ENCODE measurements at places on chromosomes 3 and 15. TPM values are rescaled to one million over a fixed set of nuclear protein-coding genes. Genes with fewer than 3 reads are reported as not detected.

DNA sequence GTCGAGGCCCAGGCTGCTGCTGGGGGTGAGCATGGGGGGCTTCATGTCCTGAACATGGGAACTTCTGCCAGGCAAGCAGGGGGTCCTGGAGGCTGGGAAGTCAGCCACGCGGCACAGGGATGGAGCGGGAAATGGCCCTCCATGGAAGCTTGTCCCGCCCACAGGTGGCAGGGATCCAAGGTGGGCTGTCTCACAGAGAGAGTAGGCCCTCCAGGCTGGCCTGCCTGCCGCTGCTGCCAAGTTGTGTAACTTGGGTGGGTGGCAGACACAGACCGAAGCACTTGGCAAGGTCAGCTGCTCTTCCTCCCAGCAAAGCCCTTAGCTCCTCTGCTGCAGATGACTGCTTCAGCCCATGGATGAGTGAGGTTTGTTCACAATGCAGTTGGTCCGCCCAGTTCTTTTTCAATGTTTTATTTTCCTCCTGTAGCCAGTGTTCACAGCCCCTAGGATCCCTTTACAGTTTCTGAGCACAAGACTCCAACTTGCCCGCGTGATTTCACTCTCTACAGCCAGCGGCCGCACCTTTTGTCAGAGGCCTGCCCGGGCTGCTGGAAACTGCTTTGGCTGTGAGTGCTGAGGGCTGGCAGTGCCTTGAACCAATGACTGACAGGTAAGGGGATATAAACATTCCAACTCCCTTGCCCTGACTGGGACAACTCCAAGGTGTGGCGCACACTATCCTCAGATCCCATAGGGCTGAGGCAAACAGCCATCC lies 26.7 kb downstream of the HCN4 start:
- no peak for DNase-seq

The HDDC3 gene
- total RNA-seq = 11.8 TPM

GRCh38 chr3:117282566-117282965 lies 573.0 kb downstream of the TUSC7 start:
- DNase-seq = no peak

The LDHAL6B gene
- total RNA-seq = not detected

DNA sequence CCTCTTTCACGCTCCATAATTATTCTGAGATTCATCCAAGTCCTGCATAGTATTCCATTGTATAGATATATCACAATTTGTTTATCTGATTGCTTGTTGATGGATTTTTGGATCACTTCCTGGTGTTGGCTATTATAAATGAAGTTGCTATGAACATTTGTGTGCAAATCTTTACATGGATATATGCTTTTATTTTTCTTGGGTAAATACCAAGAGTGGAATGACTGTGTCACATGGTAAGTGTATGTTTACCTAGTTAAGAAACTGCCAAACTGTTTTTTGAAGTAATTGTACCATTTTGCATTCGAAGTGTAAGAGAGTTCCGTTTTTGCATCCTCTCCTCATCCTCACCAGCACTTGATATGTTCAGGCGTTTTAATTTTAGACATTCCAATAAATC lies 34.6 kb upstream of the ROPN1 start:
- DNase-seq = no peak

The LRRC34 gene
- total RNA-seq = 2.3 TPM

DNA sequence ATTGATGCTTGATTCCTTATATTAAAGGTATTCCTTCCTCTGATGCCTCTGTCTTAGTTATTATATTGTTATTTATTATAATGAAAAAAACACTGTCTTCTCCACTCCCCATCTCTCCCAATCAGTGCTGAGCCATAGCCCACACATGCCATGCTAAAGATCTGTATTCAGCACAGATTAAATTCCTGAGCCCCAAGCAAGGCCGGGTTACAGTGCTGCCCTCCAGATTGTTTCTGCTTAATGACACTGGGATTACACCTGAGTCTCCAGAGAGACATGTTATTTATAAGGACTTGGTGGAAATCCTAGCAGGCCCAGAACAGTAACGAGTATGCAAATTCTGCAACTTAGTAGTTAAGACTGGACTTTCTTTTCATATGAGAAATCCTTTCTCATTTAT lies 305.9 kb upstream of the UMPS start:
- no peak for DNase-seq

- DNase-seq = peak; percentile 74
These were observed 26.0 kb downstream of the FBXW12 start for GRCh38 chr3:48397767-48398681.

The HRG gene
- total RNA-seq = not detected

DNA sequence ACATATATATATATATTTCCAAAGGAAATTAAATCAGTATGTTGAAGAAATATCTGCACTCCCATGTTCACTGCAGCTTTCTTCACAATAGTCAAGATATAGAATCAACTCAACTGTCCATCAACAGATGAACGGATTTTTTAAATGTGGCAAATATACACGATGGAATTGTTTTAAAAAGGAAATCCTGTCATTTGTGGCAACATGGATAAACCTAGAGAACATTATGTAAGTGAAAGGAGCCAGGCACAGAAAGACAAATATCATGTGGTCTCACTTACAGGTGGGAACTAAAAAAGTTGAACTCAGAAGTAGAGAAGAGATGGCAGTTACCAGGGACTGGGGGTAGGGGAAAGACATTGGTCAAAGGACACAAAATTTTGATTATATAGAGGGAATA lies 253.7 kb downstream of the ULK4 start:
- DNase-seq = no peak

- DNase-seq = no peak
These were observed 132.9 kb upstream of the TGFBR2 start for GRCh38 chr3:30473374-30474051.

DNA sequence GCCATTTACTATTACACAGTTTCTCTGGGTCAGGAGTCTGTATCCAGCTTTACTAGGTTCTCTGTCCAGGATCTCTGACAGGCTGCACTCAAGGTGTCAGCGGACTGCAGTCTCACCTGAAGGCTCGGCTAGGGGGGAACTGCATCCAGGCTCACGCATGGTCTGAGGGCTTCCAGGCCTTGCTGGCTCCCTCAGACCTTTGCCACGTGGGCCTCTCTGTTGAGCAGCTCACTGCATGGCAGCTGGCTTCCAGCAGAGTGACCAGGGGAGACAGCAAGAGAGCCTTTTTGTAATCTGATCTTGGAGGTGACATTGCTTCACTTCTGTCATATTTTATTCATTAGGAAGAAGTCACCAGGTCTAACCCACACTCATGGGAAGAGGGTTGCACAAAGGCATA lies 152.3 kb downstream of the CACNA2D3 start:
- no peak for DNase-seq

DNA sequence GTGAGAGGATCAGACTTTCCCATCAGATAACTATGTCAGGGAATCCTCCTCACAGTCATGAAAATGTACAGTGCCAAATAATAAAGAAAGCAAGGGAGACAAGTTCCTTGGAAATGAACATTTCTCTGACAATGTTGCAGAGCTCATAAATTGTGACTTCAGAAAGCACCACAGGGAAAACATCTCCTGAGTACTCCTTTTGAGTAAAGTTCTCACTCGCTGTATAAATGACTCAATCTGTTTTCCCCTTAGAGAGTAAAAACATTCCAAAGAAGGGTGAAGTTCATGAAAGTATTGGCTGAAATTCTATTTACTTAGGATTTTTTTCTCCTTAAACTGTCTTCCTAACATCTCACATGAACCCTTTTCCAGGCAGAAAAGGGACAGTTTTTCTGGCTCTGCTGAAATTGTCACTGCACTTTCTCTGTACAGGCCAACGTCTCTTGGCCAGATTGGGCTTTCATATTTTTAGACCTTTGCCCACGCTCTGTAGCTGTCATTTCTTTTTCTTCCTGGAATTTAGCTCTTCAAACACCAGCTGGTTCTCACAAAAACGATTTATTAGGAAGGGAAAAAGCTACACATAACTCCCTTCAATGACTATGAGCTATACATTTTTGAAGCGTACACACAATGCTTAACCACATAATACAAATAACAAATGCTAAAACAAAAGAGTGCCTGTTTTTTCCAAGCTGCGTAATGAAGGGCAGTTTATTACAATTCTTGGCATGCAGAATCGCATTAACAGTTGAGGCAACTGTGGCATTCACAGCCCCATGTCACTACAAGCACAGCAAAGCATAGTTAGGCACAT lies 216.1 kb downstream of the ATP8B4 start:
- no peak for DNase-seq

The COL6A5 gene
- not detected for total RNA-seq

The CDHR4 gene
- total RNA-seq = not detected

- DNase-seq = no peak
These were observed 5.8 kb downstream of the DZIP3 start for GRCh38 chr3:108595321-108595720.

The CPA3 gene
- 1.9 TPM for total RNA-seq

DNA sequence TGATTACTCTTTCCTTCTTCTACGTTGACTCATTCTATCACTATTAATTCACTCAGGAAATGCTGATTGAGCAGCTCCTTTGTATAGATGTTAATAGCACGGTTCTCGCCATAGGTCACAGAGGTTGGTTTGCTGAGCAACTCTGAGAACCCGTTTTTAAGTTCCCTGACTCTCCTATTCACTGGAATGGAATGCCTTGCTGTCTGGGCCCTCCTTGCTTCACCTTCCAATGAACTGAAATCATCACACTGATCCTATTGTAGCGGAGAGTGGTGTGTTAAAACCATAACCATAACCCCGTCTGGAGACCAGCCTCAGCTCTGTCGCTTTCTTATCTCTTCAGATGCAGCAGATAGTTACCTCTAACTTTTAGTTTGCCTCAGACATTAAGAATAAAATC lies 323.6 kb downstream of the GABRB3 start:
- DNase-seq = no peak

The ADAMTS7 gene
- 17.8 TPM for total RNA-seq

DNA sequence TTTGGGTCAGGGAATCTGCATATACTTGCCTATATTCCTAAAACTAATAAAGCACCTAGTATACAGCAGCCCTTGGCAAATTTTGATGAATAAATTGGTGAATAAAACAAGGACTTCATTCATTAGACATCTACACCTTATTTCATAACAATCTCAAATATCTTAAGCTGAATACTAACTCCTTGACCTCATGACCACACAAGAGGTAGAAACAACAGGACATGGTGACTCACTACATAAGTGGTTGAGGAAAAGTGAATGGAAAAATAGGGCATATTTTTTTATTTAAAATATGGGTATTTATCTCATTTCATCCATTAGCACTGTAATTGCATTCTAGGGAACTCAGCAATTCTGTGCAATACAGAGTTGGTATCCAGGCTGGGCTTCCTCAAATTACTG lies 7.8 kb upstream of the STAC start:
- no peak for DNase-seq

DNA sequence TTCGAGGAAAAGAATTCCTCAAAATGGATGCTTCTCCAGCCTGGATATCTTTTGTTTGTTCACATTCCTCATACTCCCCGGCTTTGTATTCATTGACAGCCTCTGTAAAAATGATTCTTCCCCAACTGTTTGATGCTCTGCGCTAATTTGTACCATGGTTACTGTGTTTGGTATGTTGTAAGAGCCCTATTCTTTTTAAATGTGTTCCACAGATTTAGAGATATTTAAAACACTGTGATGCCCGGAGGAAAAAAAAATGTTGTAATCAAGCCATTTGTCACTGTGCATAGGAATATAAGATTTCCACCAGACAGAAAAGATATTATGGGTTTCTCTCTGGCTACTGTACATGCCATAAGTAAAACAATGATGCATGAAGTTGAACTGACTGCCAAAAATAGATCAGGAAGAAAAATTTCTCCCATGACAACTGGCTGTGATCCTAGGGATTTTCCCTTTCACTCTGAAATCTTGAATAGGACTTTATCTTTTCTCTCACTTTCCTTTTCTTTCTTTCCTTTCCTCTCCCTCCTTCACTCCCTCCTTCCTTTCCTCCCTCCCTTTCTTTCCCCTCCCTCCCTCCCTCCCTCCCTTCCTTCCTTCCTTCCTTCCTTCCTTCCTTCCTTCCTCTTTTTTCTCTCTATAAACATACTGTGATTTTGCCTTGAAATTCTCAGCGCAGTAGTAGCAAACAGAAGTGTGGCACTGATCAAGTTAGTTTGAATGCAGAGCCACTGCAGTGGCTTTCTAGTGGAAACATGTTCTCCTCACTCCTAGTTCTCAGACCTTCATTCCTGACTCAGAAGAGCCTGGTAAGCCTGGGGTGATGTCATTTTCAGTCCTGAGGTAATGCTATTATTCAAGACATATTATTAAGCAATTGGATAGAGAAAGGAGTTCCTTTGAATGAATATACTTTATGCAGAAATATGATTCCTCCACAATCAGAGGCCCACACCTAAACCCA lies 254.9 kb upstream of the TBL1XR1 start:
- no peak for DNase-seq

The SNX22 gene
- total RNA-seq = 1.5 TPM

The ROPN1 gene
- total RNA-seq = not detected

The PRRT3 gene
- 1.6 TPM for total RNA-seq

The NTRK3 gene
- 3.7 TPM for total RNA-seq

The NPRL2 gene
- total RNA-seq = 19.1 TPM

DNA sequence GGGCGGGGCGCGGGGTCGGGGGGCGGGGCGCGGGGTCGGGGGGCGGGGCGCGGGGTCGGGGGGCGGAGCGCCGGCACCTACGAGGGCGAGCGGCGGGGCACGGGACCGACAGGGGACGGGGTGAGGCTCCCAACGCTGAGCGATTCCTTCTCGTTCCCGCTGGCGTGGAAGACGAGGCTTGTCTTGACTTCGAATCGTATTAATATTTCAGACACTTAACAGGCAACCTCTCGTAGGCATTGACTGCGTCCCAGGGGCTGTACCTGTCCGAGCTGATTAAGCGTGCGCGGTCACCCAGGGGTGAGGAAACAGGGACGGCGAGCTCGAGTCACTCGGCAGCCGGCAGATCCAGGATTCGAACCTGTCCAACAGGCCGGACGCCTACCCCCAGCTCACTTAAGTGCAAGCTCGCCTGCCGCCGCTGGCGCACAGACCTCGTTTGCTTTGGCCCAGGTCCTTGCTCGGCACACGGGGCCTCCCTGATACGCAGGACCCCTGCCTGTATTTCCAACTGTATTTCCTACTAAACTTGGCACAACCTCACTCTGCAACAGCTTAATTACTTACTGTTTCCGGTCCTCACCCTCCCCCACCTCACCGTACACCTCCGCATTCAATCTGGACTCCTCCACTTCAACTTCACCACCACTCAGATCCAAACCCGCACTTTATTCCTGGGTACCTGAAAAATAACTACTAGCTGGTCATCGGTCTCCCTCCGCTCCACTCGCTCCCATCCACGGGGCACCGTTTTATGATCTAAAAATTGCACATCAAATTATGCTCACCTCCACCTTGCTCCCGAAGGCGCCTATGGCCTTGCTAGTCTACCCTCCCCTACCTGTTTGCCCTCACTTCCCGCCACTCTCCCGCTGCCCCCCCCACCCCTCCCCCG lies 722 bp upstream of the ZXDC start:
- no peak for DNase-seq

- DNase-seq = no peak
These were observed 331.5 kb upstream of the SLCO3A1 start for GRCh38 chr15:91521996-91522395.

GRCh38 chr15:95327661-95328060 lies 1002.8 kb upstream of the NR2F2 start:
- no peak for DNase-seq

The C2CD4A gene
- total RNA-seq = 0.05 TPM

The ZPLD1 gene
- not detected for total RNA-seq

All from cardiac septum (tissue), 1 donor.